Daoy (cell line): ENCODE measurements at places on chromosomes 1 and 21. TPM values are rescaled to one million over a fixed set of nuclear protein-coding genes. Genes with fewer than 3 reads are reported as not detected.

DNA sequence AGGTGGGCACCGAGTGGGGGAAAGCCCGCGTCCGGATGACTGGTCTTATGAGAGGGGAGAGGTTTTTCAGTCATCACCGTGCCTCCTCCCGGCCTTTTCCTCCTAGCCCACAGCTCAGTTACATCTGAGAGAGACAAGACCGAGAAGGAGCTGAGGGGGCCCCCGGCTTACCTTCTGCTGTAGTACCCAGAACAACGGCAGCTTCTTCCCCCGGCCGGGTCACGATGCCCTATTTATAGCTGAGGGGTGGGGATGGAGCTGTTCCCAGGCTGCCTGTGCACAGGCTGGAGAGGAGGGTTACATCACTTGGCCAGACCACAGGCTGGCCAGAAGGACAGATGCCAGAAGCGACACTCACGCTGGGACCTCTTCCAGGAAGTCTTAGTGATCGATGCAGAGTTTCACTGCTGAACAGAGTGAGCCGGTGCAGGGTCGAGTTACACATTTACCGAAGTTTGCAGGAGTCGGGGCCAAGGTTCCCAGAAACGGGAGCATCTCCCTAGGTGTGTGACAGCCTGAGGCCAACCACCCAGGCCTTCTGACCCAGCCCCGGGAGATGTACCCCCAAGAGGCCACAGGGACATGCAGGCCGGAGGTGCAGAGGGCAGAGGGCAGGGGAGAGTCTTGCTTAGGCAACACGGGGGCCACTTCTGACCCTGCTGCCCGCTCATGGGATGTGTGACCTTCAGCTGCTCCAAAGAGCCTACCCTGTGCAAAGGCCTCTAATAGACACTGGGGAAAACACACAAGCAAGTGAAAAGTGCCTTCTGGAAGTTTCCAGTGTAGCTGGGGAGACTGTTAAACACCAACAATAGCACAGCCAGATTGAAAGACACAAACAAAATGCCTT is at the start of gene AGT:
AGT (minus strand) TSS at position 208 of the 850 bp plus-strand sequence. CDS start 3,299 bp downstream, outside the sequence.
- peak; percentile 40 for DNase-seq

- no peak for DNase-seq
These were observed 163.1 kb downstream of the PCNX2 start for GRCh38 chr1:233132445-233132844.

DNA sequence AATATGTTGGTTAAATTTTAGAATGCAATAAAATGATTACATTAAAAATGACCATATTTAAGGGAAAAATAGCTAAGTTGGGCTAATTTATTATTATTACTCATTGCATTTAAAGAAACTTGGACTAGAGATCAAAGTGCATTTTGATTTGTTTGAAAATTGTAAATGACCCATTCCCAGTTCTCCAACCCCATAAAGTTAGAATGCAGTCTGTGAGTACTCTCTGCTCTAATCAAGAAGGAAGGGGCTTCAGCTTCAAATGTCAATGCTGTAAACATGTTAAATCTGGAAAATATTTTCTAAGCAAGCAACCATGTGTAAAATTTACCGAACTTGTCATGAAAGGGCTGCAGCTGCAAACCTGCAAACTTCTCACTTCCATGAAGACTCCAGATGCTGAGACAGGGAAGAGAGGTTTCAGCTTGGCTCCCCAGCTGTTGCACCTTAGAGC is 232.7 kb downstream of the TTLL7 start:
- no peak for DNase-seq

GRCh38 chr1:234143681-234144080 is 229.6 kb upstream of the COA6 start:
- DNase-seq: no peak

GRCh38 chr1:221643404-221644144 is 98.3 kb downstream of the DUSP10 start:
- no peak for DNase-seq

- peak; percentile 52 for DNase-seq
These were observed 46.8 kb upstream of the TARDBP start for GRCh38 chr1:10965546-10966226.

The F3 gene
- 73.0 and 96.7 TPM in 2 replicates for total RNA-seq

DNA sequence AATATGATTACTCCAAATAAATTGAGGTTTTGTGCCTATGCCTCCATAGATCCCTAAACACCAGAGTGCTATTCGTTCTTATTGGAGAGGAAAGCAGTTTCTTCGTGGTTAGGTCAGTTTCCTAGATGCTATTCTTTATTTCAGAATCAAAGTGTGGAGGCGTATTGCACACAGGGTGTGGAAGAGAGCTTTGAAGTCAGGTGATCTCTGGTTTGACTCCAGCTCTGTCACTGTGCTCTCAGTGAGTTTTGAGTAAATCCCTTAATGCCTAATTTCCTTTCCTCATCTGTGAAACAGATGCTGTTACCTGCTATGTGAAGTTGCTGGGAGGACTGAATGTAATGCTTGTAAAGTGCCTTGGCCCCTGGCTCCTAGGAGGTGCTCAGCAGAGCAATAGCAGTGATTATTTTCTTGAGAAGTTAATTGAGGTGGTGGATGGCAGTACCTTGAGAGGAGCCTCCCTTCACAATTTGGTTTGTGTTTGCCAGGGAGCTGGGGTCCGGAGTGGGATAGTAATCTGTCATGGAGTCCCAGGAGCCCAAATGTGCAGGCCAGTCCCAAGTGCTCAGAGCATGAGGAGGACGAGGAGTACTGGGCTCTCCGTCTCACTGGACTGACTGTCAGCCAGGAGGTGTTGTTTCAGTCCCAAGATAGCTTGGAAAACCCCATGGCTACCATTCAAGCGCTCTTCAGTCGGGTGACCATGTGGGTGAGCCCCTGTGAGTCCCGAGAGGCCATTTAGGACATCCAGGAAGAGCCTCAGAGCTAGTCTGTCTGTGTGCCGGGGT is 14.9 kb downstream of the NTPCR start:
- no peak for DNase-seq

DNA sequence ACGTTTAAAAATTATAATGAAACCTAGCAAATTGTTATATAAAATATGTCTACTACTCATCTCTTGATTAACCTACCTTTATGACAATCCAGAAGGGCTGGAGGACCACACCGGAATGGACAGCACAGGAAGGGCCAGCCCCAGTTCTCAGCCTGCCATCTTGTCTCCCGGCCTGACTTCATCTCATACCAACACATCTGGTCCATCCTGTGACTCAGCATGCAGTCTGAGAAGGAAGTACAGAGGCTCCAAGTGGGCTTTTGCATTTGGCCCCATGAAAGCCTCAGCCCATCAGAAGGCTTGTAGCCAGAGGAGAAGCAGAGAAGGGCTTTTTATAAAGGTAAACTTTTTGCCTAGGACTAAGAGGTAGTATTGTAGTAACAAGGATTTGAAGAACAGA is 436.6 kb downstream of the MRPL39 start:
- DNase-seq: no peak

DNA sequence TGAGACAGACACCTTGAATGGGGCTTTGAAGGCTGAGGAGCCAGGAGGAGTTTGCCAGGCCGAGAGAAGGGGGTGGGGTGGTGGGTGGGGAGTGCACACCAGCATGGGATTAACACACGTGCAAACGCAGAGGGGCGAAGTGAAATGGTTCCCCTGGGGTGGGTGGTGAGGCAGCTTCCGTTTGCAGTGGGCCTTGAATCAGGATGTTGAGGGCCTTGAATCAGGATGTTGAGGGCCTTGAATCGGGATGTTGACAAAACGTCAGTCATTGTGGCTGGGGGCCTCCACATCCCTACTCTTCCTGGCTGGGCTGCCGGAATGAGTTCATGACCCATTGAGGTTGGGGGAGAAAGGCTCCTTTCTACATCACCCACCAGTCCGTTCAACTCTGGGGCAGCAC is 16.6 kb downstream of the LDLRAP1 start:
- DNase-seq: no peak

The GUCA2B gene
- total RNA-seq: not detected in 2 replicates

GRCh38 chr1:28552758-28553663 is at the start of gene TRNAU1AP:
TRNAU1AP (plus strand) TSS chr1:28553085; CDS start chr1:28553111, 26 bp downstream.
- DNase-seq: peak; percentile 98

DNA sequence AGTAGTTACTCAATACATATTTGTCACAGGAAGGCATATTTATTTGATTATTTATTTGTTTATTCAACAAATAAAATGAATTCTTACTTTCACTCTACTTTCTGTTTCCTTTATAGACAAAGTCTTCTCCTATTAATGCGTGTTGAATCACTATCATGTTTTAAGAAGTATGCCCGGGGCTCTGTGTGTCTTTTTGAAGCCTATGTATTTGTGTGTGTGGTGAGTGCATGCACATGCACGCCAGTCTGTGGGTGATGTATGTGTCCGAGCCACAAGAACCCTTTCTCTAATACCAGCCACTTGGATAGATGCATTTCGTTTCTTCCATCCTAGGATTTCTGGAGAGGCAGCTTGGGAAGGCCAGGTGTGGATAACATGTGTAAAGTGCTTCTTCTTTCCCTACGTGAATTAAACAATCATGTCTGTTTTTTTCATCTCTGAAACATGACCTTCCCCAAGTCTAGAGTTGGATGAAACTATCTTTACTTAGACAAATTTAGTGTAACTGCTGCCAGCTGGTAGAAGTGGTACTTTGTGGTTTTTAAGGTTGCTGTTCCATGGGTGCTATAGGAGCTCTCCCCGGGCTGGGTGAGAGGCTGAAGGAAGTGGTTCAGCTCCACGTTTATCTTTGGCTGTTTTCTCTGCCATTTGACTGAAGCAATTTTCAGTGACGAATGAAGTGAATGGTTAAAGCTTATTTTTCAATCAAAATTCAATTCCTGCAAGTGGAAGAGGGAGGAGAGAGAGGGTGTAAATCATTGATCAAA is 46.8 kb upstream of the PPM1J start:
- DNase-seq: no peak

- no peak for DNase-seq
These were observed 888.2 kb upstream of the CXADR start for GRCh38 chr21:16624479-16625118.

DNA sequence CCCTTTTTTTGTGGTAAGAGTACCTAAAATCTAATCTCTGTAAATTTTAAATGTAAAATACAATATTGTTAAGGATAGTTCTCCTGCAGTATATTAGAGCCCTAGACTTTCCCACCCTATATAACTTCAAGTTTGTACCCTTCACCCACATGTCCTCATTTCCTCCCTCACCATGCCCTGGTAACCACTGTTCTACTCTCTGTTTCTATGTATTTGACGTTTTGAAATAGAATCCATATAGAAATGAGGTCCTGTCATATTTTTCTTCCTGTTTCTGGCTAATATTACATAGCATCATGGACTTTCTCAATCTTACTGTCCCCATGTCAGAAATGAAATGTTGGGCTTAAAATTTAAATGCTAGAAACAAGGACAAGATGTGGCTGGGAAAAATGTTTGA is 24.8 kb downstream of the GBP7 start:
- no peak for DNase-seq

The GFI1 gene
- total RNA-seq: 0.06 and 0.30 TPM in 2 replicates

GRCh38 chr21:45146801-45147200 is 72.4 kb downstream of the ADARB1 start:
- no peak for DNase-seq

GRCh38 chr1:115838431-115839028 is 2.4 kb downstream of the NHLH2 start:
- peak; percentile 53 for DNase-seq

The GABRD gene
- total RNA-seq: not detected in 2 replicates

The FAM72C gene
- 0.48 and 3.4 TPM in 2 replicates for total RNA-seq

DNA sequence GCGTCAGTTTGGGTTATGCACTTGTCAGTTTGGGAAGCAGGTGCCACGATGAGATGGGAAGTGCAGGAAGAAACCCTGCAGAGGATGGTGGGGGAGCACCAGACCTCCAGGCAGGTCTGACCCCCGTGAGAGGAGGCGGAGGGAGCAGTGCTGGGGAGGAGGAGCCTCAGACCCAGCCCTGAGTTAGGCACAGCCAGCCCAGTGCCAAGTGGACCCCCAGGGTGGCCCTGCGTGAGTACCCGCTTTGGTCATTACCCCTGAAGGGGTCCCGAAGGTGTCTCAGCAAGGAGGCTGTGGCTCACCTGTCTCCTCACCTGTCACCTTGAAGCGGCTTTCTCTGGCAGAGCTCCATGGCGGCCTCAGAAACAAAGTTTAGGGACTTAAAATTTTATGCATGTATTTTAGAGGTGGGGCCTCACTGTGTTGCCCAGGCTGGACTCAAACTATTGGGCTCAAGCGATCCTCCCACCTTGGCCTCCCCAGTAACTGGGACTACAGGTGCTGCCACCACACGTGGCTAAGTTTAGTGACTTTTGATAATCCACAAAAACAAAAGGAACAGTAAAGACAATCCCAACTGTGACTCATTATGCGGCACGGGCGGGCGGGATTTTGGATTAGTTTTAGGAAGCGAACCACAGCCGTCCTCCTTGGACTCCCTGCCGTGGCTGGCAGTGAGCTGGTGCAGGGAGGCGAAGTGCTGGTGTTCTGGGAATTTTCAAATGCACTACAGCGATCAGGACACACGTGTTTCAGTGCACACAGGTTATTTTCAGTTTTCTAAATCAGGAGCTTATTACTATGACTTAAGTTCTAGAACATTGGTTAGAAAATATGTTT is 4.7 kb downstream of the AGPAT3 start:
- no peak for DNase-seq
